ENCODE measurements at places on chromosomes 6 and 20.

DNA sequence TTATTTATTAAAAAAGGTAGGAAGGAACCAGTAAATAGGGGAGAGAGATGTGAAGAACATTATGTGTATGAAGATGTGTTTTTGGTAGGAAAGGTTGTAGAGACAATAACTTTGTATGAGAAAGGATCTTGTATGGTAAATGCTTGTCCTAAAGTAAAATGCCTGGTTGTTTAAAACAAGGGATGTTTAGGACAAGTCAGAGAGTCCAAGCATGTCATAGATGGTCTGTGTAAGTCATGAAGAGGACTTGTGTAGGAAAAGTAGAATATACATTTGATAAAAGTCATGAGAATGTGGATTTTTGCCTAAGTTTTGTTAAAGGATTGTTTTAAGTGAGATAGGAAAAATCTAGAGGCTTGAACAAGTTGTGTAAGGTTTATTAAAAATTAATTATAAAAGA lies 325.1 kb downstream of the CDH26 start:
- no peak for DNase-seq

- DNase-seq: peak; percentile 51
Observed at GRCh38 chr6:136791296-136792094, 782 bp downstream of the MAP3K5 start.

GRCh38 chr6:10598084-10598960 lies 77.2 kb downstream of the GCNT2 start:
- no peak for DNase-seq

- no peak for DNase-seq
Observed at GRCh38 chr6:45630314-45630713, 252.6 kb upstream of the SUPT3H start.

- no peak for DNase-seq
Observed at GRCh38 chr20:8394308-8394945, 262.4 kb downstream of the PLCB1 start.

- DNase-seq: no peak
Observed at GRCh38 chr6:159972506-159973268, 3.8 kb downstream of the IGF2R start.

DNA sequence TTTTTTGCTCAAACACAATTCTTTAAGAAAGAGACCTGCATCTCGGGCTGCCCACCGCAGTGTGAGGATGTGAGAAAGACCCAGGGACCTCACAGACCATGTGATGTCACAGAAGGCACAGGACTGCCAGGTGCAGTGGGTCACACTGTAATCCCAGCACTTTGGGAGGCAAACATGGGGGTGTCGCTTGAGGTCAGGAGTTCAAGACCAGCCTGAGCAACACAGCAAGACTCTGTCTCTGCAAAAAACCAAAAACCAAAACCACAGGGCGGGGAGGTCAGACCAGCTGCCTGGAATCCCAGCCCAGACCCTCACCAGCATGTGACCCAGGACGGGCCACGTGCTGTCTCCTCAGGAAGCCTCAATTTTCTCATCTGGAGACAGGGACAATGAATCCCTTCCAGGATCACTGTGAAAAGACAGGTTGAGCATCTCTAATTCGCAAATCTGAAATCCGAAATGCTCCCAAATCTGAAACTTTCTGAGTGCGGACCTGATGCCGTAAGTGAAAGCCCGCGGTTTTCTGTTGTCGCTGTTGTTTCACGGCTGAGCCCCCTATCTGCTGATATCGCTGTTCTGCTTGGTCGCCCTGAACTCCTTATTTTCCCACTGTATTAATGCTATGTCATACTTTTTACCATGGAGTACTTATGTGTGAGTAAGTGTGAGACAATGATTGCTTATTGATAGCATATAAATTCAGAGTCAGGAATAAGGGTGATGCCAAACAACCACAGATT lies 159.5 kb upstream of the PTPN1 start:
- no peak for DNase-seq

DNA sequence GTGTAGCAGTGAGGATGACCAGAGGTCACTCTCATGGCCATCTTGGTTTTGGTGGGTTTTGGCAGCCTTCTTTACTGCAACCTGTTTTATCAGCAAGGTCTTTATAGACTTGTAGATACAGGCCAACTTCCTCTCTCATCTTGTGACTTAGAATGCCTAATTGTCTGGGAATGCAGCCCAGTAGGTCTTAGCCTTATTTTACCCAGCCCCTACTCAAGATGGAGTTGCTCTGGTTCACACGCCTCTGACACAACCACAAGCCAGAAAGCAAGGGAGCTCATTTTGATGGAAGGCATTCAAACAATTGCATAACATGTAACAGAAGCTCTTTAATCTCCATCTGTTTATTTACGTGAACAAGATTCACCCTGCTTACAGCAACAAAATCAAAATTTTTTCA lies 492.0 kb upstream of the SULF2 start:
- DNase-seq: no peak

GRCh38 chr6:103983860-103984259 lies 875.9 kb downstream of the HACE1 start:
- no peak for DNase-seq

- DNase-seq: no peak
Observed at GRCh38 chr6:12265791-12266190, 24.4 kb upstream of the EDN1 start.

DNA sequence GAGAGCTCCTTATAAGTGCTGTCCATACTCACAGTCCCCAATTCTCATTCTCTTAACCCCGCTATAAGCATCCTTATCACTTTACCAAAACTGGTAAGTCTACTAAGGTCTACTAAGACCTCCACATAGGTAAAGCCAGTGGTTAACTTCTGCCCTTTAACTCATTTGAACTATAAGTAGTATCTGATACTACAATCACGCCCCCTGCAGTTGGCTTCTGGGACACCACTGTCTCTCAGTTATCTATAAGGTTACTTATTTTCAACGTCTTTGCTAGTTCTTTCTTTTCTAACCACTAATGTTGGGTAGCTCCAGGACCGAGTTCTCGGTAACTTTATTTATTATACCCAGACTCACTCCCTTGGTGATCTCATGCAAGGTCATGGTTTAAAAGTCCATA lies 142.6 kb downstream of the ARHGAP18 start:
- DNase-seq: no peak

GRCh38 chr6:166644681-166645080 lies 17.6 kb upstream of the RPS6KA2 start:
- no peak for DNase-seq

GRCh38 chr6:4382362-4382853 lies 247.0 kb upstream of the ECI2 start:
- no peak for DNase-seq

GRCh38 chr6:112254921-112255320 lies 554 bp upstream of the LAMA4 start:
- no peak for DNase-seq

DNA sequence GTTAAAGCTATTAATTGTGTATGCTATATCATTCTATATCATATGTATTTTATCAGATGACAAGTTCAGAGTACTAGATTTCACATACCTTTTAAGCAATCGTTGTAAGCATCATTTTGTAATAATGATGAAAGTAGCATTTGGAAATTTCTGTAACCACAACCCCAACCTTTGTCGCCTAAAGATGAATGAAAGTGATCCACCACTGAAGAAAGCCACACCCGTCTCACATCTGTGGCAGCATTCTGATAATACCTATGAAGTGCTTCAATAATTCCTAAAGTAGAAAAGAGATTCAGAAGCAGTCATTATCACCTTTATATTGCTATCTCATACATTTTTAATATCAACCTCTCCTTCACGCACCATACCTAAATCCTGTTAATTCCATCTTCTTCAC lies 16.6 kb downstream of the ZUP1 start:
- DNase-seq: no peak

DNA sequence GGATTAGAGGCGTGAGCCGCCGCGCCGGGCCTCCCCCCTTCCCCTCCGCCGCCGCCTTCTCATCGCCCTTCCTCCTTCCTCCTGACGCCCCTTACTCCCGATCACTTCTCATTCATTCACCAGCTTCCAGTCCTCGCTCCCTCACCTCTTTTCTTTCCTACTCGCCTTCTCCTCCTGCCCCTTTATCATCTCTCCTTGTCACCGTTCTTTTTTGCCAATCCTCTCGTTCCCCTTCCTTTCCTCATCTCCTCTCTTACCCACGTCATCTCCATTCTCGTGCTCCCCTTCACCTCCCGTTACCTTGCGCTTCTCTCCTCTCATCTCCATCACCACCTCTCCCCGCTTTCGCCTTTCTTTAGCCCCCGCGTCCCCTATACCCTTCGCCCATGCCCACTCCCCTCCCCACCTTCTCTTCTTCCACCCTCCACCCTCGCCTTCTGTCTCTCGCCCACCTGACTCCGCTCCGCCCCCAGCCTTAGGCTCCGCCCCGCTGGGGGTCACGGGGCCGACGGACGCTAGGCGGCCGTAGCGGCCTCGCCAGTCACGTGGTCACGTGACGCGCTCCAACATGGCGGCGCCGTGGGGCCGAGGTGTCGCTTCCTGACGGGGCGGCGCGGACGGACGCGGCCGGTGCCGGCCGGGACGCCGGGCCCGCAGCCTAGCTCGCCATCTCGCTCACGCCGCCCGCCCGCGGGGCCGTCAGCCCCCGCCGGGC lies at the start of gene ARFGEF2:
Gene ARFGEF2 (plus strand): TSS at position 544 of the 715 bp plus-strand sequence. CDS start 179 bp downstream, outside the sequence.
- DNase-seq: peak; percentile 86

- DNase-seq: no peak
Observed at GRCh38 chr6:111250791-111251354, 163.6 kb downstream of the SLC16A10 start.

GRCh38 chr6:11595903-11596302 lies 58.4 kb downstream of the TMEM170B start:
- DNase-seq: no peak

DNA sequence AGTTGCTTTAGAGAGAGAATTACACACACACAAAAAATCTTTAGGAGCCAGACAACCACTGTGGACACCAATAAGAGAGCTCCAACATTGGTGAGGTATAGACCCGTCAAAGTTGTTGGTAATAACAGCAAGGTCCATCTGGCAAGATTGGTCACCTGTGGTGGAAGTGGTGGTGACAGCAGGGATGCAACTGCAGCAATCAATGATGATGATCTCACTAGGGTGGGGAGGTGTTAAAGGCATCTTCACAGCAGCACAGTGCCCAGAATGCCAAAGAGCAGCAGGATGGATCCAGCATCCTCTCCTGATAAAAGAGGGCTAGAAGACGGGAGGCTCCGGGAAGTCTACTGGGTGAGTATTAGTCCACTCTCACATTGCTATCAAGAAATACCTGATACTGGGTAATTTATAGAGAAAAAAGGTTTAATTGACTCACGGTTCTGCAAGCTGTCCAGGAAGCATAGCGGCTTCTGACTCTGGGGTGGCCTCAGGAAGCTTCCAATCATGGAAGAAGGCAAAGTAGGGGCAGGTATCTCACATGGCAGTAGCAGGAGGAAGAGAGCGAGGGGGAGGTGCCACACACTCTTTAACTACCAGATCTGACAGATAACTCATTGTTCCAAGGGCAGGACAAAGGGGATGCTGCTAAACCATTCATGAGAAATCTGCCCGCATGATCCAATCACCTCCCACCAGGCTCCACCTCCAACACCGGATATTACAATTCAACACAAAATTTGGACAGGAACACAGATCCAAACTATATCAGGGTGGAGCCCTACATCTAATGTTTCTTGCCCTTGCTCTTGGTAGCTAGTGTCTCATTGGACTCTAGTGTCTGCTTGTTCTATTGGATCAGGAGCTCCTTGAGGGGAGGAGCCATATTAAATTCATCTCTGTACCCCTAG lies 48.9 kb downstream of the KLHL31 start:
- no peak for DNase-seq

DNA sequence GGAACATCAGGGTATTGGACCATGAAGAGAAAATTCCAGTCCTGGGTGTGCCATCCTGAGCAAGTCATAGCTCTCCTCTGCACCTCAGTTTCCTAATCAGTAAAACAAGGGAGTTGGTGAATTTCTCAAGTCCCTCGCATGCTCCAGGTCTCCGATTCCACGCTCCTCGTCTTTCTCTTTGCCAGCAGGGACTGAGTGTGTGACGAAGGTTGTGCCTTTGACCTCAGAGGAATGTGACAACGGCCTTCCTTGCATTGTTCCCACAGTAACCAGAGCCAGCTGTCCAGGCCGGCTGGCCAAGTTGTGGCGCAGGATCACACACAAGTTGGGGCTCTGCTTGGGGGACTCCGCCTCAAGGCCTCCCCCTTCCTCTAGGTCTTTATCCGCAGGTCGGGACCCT lies 217.3 kb downstream of the ATXN1 start:
- no peak for DNase-seq

- DNase-seq: no peak
Observed at GRCh38 chr6:73511796-73512195, 9.0 kb downstream of the EEF1A1 start.

GRCh38 chr20:53738039-53738944 lies 144.7 kb upstream of the ZNF217 start:
- DNase-seq: no peak

DNA sequence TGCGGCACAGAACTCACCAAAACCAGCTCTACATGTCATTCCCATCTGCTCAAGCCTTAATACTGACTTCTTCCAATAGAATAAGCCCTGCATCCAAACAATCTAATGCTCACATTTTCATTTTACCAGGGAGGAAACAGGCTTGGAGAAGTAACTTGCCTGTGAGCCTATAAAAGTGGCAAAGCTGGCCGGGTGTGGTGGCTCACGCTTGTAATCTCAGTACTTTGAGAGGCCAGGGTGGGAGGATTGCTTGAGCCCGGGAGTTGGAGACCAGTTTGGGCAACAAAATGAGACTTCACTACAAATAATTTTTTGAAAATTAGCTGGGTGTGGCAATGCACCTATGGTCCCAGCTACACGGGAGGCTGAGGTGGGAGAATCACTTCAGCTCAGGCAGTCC lies 133.7 kb downstream of the LY86 start:
- DNase-seq: no peak

- DNase-seq: no peak
Observed at GRCh38 chr6:113411011-113411410, 446.1 kb upstream of the MARCKS start.

- no peak for DNase-seq
Observed at GRCh38 chr20:39624316-39624715, 662.2 kb downstream of the DHX35 start.

- DNase-seq: no peak
Observed at GRCh38 chr20:90651-91050, 3.2 kb downstream of the DEFB125 start.

DNA sequence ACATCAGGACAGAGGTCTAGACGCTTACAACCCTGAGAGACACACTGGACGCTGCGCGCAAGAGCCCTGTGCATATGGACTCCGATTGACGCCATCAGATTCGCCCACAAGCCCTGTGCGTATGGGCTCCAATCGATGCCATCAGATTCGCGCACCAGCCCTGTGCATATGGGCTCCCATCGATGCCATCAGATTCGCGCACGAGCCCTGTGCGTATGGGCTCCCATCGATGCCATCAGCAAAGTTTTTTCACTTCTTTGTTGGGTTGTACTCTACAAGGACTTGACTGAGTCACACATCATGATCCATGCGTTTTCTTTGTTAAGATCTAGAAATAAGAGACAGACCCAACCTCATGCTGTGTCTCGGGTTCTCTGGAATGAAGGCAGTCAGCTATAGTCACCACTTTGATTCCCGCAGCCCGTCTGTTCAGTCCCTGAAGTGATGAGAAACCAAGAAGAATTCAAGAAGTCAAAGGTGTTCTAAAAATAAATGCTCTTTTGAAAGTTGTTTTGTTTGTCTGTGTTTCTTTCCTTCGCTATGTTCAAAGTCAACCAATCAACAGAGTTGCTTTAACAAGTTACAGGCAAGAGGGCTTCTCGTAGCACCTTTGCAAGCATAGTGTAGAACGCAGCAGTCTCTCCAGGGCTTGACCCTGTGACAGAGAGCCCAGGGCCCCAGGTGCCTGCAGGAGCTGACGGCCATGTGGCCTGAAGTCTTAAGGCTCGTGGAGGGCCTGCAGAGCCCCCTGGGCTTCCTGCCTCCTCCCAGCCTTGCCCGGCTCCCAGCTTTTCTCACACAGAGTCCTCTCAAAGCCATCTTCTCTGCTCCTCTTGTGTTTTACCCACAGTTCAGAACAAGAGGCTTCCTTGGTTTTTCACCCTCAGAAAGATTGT lies 7.9 kb downstream of the RPS6KA2 start:
- DNase-seq: no peak
